T47D (cell line): ENCODE measurements at places on chromosomes 13 and 19.
A peak's percentile ranks its signal among the peaks of the same experiment; 100 is the strongest.

- DNase-seq = no peak
Measured at GRCh38 chr19:6216996-6217751, 62.6 kb downstream of the MLLT1 start.

- DNase-seq = no peak
Measured at GRCh38 chr13:50074843-50075242, 59.6 kb downstream of the KCNRG start.

DNA sequence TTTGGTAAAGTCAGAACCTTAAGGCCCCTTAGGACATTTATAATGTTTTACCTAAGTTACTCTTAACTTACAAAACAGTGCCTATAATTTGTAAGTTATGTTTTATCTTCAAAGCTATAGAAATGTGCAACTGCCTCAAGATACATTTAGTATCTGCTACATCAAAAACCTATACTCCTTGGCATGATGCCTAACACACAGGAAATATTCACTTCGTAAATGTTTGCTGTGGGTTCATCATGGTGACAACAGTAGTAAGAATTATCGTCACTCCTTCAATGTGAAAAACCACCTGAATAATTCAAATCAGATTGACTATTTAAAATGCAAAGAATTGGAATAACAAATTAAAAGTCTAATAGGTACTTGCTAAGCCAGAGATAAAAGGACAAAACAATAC lies 184.1 kb downstream of the DIAPH3 start:
- no peak for DNase-seq

- no peak for DNase-seq
Measured at GRCh38 chr19:43741075-43741825, 13.5 kb downstream of the SMG9 start.

DNA sequence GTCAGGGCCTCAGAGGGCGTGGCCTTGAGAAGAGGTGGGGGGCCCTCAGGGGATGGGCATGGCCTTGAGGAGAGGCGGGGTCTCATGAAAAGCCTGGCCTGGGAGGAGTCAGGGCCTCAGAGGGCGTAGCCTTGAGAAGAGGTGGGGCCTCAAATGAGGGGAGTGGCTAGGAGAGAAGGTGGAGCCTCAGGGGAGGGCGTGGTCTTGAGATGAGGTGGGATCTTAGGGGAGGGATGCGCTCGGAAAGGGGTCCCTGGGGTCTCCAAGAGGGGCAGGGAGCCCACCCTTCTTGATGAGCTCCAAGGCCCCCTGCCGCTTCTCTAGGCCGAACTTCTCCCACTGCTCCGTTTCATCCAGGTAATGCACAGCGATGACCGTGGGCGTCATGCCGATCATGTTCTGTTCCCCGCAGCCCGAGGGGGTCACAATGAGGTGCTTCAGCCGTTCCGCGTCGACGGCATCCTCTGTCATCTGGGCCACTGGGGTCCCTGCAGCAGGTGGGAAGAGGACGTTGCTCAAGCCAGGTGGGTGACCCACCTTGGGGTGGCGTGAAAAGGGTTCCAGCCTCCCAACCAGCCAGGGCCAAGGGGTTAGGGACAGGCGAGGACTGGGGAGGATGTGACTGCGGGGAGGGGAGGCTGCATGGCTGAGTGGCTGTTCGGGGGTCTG lies 24.3 kb upstream of the TNFSF14 start:
- DNase-seq = peak; percentile 67

DNA sequence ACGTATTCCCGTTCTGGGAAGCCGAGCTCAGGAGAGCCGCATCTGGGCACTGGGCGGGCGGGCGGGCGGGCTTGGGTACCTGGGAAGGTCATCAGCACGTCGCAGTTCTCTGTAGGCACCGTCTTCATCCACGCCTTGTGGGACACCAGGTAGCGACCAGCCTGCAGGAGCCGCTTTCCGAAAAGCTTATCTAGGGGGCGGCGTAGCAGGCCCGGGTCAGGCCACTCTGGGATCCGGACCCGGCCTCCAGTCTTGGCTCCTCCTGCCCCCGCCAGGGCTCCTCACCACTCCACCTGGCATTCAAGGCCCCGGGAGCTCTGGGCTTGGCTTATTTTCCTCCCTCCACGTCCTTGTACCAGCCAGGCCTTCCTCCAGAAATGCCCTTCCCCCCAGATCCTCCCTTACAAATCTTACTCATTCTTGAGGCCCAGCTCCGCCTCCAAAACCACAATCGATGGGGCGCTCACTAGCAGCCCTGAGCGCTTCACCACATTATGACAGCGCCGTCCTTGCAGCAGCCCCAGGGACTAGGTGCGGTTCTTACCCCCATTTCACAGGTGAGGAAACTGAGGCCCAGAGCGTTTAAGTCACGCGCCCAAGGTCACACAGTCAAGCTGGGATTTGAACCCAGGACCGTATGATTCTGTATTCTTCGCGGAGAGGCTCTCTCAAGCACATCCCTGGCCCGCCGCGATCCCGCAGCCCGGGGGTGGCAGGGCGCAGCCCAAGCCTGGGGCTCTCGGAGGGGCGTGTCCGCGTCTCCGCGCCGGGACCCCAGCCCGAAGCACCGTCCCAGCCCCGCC lies 843 bp downstream of the ANO8 start:
- peak; percentile 61 for DNase-seq

DNA sequence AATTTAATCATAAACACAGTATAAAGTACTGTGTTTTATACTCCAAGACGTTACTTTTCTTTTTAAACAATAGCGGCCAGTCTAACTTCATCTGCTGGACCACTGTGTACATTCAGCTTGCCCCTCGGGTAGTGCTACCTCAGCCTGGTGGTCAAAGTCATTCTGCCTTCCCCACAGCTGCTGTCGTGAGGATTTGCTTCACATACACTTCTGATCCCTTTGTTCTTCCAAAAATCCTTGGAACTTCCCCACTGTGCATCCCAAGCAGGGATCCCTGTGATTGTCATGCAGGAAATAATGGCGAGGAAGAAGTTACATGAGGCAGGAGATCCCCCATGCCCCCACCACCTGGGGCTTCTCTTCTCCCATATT lies 234.9 kb upstream of the STARD13 start:
- no peak for DNase-seq

DNA sequence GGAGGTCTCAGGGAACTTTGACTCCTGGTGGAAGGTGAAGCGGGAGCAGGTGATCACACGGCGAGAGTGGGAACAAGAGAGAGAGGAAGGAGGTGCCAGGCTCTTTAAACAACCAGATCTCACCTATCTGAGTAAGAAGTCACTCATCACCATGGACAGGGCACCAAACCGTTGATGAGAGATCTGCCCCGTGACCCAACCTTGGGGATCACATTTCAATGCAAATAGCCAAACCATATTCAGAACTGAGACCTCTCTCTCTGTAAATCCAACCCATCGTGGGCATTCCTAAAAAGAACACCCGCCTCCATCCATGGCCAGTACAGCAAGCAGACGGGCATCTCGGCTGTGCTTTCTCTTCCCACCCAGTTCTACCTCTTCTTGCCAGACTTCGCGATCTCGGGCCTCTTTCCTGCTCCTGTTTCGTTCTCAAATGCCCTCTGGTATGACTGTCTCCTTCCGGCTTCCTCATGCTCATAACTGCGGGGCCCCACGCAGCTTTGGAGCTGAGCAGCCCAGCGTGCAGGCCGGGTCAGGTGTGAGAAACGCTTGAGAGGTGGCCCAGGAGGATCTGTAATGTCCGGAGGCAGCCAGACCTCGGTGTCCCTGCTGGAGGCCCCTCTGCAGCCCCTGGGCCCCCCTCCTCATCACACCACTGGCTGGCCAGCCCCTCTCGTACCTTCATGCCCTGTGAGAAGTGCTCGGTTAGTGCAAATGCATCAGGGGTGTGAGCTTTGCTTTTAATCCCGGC lies 97.0 kb upstream of the GPR183 start:
- peak; percentile 18 for DNase-seq

- no peak for DNase-seq
Measured at GRCh38 chr13:109587689-109588088, 198.7 kb downstream of the IRS2 start.

DNA sequence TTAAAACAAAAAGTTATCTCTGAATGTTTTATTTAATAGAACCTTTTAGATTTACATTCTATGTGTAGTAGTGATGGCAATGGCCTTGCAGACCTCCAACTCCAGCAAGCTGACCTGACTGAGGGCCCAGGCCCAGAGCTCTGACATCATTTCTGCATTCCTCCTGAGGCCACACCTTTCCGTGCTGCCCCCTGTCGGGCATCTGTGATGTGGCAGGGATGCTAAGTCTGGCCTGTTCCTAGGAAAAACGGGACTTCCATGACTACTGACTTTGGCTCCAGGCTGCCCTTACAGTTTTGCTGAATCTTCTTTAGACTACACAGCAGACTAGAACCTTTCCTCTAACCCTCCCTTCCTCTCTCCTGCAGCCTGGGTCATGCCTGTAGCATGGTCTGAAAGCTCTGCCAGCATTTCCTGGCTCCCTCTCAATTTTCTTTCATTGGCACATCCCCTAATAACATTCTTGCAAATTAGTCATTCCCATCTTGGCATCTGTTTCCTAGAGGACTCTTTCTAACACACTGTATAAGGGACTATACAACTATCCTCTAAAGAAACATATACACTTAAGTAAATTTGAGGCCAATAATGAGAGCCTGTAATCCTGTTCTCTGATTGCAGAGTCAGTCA lies 249.1 kb downstream of the GPC5 start:
- peak; percentile 18 for DNase-seq

DNA sequence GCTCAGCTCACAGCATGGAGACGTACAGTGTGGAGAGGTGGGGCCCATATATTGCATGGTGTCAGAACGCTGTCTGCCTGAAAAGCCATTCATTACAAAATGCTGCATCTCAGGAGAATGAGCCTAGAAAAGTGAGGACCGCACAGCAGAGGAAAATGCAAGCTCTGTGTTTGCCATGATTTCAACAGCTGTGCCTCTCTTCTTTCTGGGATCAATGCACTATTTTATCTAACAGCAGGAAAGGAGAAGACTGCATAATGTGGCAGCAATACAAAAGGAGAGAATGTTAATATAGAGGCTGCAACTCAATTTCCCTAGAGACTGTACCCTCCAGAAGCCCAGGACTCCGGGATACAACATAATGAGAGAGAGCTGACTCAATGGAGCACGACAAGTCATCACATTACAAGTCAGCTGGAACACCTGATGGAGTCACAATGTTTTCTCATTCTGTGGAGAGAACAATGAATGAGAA lies 368.0 kb downstream of the FGF14 start:
- DNase-seq = no peak

DNA sequence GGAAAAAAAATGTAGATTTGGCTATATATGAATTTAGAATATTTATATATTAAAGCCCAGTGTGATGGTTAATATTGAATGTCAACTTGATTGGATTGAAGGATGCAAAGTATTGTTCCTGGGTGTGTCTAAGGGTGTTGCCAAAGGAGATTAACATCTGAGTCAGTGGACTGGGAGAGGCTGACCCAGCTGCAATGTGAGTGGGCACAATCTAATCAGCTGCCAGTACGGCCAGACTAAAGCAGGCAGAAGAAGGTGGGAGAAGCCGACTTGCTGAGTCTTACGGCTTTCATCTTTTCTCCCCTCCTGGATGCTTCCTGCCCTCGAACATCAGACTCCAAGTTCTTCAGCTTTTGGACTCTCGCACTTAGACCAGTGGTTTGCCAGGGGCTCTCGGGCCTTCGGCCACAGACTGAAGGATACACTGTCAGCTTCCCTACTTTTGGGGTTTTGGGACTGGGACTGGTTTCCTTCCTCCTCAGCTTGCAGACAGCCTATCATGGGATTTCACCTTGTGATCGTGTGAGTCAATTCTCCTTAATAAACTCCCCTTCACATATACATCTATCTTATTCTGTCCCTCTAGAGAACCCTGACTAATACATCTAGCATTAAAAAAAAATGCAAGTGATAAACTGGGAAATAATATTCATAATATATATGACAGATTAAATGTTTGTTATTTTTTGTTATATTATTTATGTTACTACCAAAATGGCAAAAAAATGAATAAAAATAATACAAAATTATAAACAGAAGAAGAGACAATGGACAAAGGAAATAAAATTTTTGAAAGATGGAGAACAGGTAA lies 122.4 kb downstream of the DLEU7 start:
- DNase-seq = no peak

DNA sequence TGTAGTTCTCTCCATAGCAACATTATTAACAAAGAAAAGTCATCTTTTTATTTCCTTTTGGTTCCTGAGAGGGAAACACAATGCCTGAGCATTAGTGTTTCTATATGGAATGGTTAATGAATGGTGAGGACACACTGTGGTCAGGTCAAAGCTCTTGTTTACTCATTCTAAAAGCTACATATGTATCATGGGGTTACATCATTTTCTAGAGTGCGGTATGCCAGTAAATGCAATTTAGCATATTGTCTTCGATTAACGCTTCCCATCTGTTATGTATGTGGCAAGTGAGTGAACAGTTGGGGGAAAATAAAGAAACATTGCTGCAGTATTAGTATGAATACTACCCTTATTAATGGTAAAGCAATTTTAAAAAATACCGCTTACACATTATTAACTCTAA lies 1152.2 kb upstream of the SPRY2 start:
- DNase-seq = no peak

DNA sequence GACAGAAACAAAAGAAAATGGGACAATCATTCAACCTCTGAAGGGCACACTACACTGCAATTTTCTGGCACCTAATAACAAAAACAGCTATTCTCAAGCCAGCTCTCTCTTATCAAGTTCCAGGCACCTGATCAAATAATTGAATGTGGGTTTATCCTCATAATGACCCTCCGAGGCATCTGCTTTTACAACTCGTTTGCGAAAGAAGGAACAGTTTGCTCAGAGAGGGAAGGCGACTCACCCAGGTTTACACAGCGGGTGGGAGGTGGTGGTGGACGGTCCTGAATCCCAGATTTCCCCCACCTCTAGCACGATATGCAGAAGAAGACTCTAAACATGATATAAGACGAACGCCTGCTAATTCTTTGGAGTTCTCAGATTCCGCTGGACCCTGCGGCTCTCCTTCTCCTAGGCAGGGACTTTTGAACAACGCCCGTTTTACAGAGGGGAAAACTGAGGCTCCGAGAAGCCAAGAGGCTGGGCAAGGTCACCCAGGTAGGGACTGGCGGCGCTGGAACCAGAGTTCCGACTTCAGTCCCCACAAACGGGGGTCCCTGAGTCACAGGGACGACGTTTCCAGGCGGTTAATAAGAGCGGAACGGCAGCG lies 641 bp downstream of the SGTA start:
- no peak for DNase-seq

DNA sequence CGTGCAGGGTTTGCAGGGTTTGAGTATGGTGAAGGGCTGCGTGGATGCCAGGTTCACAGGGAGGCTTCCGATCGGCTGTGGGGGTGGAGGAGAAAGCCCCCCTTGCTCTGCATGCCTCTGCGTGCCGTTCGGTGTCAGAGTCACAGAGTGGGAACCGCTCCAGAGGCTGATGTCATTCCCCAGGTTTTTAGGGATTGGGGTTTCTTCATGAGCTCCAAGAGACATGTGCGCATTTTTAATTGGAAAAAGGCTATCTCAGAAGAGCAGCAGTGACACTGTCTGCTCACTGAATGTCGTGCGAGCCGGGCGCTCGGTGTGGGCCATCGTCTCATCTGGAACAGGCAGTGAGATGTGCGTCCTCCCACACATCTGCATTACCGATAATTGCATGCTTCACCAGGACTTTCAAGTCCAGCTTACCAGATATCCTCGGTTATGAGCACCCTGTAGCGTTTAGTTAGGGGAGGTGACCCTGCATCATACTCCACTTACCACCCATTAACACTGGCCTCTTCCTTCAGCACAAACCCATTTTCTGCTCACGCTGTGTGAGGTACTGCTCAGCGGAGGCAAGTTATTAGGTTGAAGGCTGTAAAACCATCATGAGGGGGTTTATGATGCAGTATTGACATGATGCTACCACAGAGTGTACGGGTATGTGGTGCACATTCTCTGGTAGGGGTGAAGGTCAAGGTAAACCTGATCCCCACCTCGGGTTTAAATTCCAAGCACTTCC lies 1.7 kb downstream of the MCF2L start:
- DNase-seq = no peak

GRCh38 chr19:37635076-37636056 lies 19.9 kb downstream of the ZFP30 start:
- no peak for DNase-seq
